Esophagus muscularis mucosa (tissue), 4 donors: ENCODE measurements at places on chromosomes 13 and 19. TPM values are rescaled to one million over a fixed set of nuclear protein-coding genes. Genes with fewer than 3 reads are reported as not detected.

GRCh38 chr13:74450964-74451363 lies 316.8 kb upstream of the KLF12 start:
- H3K27me3 ChIP-seq, result no peaks in the 10 kb centered on the region
- DNase-seq, result no peak
- H3K4me3 ChIP-seq, result no peak overlapping the region
- no peak overlapping the region for H3K27ac ChIP-seq
- H3K4me1 ChIP-seq, result peaks cover 5% of the 10 kb centered on the region

GRCh38 chr19:7590256-7590655 lies 5.4 kb upstream of the CAMSAP3 start:
- H3K4me1 ChIP-seq, result peaks cover under 1% of the 10 kb centered on the region
- DNase-seq, result no peak
- no peak overlapping the region for H3K27ac ChIP-seq
- H3K27me3 ChIP-seq, result no peaks in the 10 kb centered on the region
- no peaks in the 10 kb centered on the region for H3K36me3 ChIP-seq

GRCh38 chr19:54451331-54451871 lies 2.4 kb downstream of the LENG8 start:
- no peak overlapping the region for H3K27ac ChIP-seq
- peaks cover 63% of the 10 kb centered on the region for H3K4me1 ChIP-seq
- no peak overlapping the region for H3K4me3 ChIP-seq
- H3K36me3 ChIP-seq, result peaks cover 58% of the 10 kb centered on the region
- no peak for DNase-seq

DNA sequence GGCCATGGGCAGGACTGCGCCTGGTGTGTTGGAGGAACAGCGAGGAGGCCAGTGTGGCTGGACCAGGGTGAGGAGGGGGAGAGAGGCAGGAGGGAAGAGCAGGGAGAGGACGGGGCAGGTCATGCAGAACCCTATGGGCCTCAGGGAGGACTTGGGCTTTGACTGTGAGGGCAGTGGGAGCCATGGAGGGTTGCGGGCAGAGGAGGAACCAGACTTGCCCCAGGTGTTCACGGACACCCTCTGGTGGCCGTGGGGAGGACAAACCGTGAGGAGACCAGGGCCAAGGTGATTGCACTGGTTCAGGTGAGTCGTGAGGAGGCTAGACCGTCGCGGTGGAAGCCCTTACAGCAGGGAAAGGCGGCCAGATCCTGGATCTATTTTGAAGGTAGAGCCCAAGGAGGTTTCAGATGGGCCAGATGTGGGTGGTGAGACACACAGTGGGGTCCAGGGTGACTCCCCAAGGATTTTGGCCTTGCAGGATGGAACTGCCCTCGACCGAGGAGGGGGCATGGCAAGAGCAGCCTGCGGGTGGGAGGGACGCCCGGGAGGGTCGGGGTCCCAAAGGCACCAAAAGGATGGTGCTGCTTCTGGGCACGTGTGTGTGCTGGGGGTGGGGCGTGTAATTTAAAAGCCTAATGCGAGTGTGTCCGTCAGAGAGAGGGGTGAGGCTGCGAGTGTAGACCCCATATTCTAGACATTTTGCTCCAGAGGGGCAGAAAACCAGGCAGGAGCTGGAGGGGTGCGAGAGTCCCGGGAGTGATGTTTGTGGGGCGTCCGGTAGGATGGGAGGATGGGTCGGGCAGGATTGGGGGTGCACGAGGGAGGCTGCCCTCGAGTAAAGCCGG lies 2.7 kb upstream of the REXO1 start:
- H3K27me3 ChIP-seq, result no peaks in the 10 kb centered on the region
- H3K36me3 ChIP-seq, result no peaks in the 10 kb centered on the region
- no peak for DNase-seq
- H3K4me3 ChIP-seq, result no peak overlapping the region

- no peak for DNase-seq
- H3K36me3 ChIP-seq, result no peaks in the 10 kb centered on the region
- peaks cover 11% of the 10 kb centered on the region for H3K4me1 ChIP-seq
- no peak overlapping the region for H3K4me3 ChIP-seq
Observed at GRCh38 chr13:30872685-30873461, 33.2 kb upstream of the MEDAG start.

- no peak overlapping the region for H3K27ac ChIP-seq
- peak overlapping the region; percentile 47 for H3K4me3 ChIP-seq
- peak; percentile 95 for DNase-seq
- H3K27me3 ChIP-seq, result no peaks in the 10 kb centered on the region
- H3K4me1 ChIP-seq, result peaks cover 14% of the 10 kb centered on the region
- peaks cover 94% of the 10 kb centered on the region for H3K36me3 ChIP-seq
Observed at GRCh38 chr19:46697204-46697960, 19.5 kb downstream of the PRKD2 start.

The PSG11 gene
- not detected for total RNA-seq

The TMC4 gene
- total RNA-seq, result 0.26 TPM

- H3K4me1 ChIP-seq, result peaks cover 16% of the 10 kb centered on the region
- no peaks in the 10 kb centered on the region for H3K27me3 ChIP-seq
- H3K27ac ChIP-seq, result no peak overlapping the region
- H3K4me3 ChIP-seq, result no peak overlapping the region
- no peaks in the 10 kb centered on the region for H3K36me3 ChIP-seq
Observed at GRCh38 chr19:4524808-4525562, 6.7 kb upstream of the PLIN4 start.

The ZNF835 gene
- 3.0 TPM for total RNA-seq

The SRRM5 gene
- 0.33 TPM for total RNA-seq

DNA sequence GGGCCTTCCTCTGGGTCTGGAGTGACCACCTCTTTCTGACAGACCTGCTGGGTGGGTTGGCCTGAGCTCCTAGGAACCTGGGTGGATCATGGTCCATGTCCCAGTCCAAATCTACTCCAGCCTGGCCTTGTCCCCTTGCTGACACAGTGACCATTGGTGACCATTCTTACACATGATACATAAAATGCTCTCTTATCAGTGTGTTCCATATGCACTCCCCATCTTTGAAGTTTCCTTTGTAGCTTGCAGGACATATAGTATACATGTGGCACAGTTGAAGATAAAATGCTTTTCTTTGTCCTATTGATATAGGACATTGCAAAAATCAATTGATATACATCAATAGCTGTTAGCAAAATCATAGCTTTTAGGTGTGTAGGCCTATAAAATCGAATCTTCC lies 291.8 kb downstream of the MYO16 start:
- H3K36me3 ChIP-seq, result no peaks in the 10 kb centered on the region
- DNase-seq, result no peak
- H3K27ac ChIP-seq, result no peak overlapping the region
- peaks cover under 1% of the 10 kb centered on the region for H3K4me1 ChIP-seq

The NAPSA gene
- 1.3 TPM for total RNA-seq
